ENCODE measurements at places on chromosomes 12 and 14. TPM values are rescaled to one million over a fixed set of nuclear protein-coding genes. Genes with fewer than 3 reads are reported as not detected.

The CAPRIN2 gene
- 8.2 TPM for total RNA-seq

The CACNB3 gene
- 54.5 TPM for total RNA-seq

The TAS2R13 gene
- total RNA-seq = 1.0 TPM

The CLEC9A gene
- 0.47 TPM for total RNA-seq

The NANOG gene
- 0.40 TPM for total RNA-seq

The CDK4 gene
- 45.7 TPM for total RNA-seq

The MYF6 gene
- not detected for total RNA-seq

The SLC38A4 gene
- 2.8 TPM for total RNA-seq

The GDF3 gene
- total RNA-seq = not detected

The SMCO2 gene
- not detected for total RNA-seq

The SYCP3 gene
- total RNA-seq = 0.35 TPM

The ARHGAP9 gene
- total RNA-seq = 6.5 TPM

The FLVCR2 gene
- 10.8 TPM for total RNA-seq

The P2RX4 gene
- 82.2 TPM for total RNA-seq

The COCH gene
- 2.4 TPM for total RNA-seq

The PTGES3 gene
- 242 TPM for total RNA-seq

The PLA2G1B gene
- total RNA-seq = 5.0 TPM

The OR4Q3 gene
- total RNA-seq = not detected

The SLC6A15 gene
- total RNA-seq = 1.1 TPM

The IL26 gene
- total RNA-seq = not detected

The CISTR gene
- not detected for total RNA-seq

The TOMM20L gene
- total RNA-seq = not detected

The ACSS3 gene
- total RNA-seq = 1.6 TPM

The TBX3 gene
- total RNA-seq = 7.2 TPM

The MIPOL1 gene
- total RNA-seq = 7.7 TPM

The ITPK1 gene
- 118 TPM for total RNA-seq

The KCNMB4 gene
- total RNA-seq = 1.3 TPM

The EML1 gene
- 14.2 TPM for total RNA-seq
